ENCODE measurements at places on chromosomes 4 and X.
A peak's percentile ranks its signal among the peaks of the same experiment; 100 is the strongest.

DNA sequence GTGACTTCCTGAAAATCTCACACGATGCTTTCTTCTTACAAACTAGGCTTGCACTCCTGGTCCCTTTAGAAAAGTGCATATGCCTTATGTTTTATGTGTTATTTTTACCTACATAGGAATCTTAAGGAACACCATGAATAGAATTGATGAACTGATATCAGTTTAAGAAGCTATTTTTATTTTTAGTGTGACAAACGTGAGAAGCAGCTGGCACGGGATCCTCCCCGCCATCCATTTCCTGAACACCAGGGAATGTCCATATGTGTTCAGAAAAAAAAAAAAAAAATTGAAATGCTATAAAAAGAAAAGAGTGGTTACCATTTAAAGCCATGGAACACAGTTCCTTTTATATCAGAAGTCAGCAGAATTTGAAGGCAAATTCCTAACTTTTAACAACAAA lies 1096.1 kb upstream of the PRKX start:
- DNase-seq: no peak

GRCh38 chr4:108446556-108446955 lies 173.8 kb upstream of the RPL34 start:
- peak; percentile 88 for DNase-seq

DNA sequence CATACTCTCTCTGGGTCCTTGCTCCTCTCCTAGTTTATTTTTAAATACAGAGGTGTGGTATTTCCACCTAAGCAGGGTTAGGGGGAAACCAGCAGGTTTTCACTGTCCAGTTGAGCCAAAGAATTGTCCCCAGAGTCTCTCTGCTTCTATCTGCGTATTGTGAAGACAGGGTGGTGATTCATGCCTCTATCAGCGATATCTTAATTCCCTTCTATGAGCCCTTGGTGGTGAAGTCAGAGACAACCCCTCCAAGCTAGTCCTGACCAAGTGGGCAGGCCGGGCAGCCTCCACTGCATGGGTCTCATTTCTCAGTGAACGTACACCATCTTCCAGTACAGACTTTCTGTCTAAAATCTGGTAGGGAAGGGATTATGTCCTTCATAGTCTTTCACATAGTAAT lies 100.5 kb upstream of the GPR34 start:
- no peak for DNase-seq

- no peak for DNase-seq
Observed at GRCh38 chr4:7124689-7125442, 57.0 kb upstream of the GRPEL1 start.

- no peak for DNase-seq
Observed at GRCh38 chr4:106165351-106166010, 150.5 kb downstream of the TBCK start.

DNA sequence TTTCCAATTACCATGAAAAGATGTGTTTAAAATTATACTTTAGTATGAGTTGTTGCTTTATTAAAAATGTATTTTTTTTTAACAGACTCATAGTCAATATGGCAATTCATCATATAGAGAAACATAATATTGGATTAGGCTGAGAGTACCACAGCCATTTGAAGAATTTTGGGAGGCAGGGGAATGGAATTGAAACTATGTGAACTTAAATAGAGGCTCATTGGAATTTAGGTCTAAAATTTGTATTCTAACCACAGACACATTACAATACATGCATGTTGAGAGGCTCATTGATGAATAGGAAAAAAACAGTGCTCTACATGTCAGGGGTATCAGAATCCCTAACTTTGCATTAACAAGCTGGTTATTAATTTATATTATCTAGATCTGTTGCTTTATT lies 269.6 kb downstream of the DKK2 start:
- DNase-seq: no peak

- DNase-seq: no peak
Observed at GRCh38 chrX:25131055-25131454, 115.3 kb upstream of the ARX start.

DNA sequence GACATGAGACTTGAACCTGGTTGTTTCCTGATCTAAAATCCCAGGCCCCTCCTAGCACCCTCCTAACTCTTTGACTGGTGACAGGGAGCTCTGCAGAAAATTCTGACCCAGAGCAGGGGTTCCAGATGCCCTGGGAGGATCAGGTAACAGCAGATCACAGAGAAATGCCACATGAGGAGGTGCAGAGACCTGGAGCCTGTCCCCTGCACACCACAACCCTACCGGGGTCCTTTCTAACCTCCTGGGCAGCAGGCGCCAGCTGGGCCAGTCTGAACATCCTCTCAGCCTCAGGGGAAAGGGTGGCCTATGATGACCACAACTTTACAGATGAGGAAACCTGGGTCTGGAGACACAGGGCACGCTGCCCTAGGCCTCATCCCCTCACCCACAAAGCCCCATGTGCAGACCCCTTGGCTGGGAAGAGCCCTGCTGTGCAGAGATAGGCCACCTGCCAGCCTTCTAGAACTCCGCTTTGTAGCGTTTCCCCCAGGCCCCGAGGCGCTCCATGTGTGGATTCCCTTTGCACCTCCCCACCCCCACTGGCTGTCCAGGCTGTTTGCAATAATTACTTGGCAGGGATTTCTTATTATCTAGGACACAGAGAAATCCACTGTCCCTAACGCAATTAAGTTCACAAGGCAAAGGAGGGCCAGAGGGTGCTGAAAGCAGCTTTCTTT lies 36.5 kb downstream of the WDR1 start:
- peak; percentile 34 for DNase-seq

- DNase-seq: no peak
Observed at GRCh38 chrX:148067285-148067684, 86.1 kb downstream of the FMR1NB start.

DNA sequence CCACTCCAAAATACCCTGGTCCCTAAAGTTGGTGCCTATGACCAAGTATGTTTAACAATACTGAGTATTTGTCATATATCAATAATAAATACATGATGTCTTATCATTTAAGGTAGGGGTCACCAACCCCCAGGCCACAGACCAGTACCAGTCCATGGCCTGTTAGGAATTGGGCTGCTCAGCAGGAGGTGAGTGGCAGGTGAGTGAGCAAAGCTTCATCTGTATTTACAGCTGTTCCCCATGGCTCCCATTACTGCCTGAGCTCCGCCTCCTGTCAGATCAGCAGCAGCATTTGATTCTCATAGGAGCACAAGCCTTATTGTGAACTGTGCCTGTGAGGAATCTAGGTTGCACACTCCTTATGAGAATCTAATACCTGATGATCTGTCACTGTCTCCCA lies 126.2 kb downstream of the HNRNPD start:
- no peak for DNase-seq

- DNase-seq: no peak
Observed at GRCh38 chrX:150854856-150855255, 43.6 kb downstream of the CD99L2 start.

All from islet precursor cell (in vitro differentiated cells).